ENCODE measurements at places on chromosomes 5 and 9.

- no peak for DNase-seq
Observed at GRCh38 chr5:79745255-79745654, 55.6 kb downstream of the CMYA5 start.

DNA sequence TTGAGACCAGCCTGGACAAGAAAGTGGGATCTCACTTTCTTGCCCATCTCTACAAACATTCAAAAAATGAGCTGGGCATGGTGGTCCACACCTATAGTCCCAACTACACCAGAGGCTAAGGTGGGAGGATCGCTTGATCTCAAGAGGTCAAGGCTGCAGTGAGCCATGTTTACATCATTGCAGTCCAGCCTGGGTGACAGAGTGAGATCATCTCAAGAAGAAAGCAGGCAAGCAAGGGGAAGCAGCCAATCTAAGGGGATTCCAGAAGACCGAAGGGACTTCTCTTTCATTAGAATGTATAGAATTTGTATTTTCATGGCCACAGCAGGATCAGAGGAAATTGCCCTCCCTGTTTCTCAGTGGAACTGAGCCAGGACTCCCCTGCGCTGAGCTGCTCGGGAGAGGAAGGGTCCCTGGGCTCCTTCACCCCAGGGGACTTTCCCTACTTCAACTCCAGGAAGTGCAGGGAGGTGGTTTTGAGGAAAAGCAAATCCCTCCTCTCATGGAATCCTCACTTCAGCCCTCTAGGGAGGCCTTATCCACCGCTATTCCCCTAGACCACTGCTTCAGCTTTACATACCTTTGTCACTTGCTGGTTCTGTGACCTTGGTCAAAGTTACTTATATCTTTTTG lies 12.1 kb downstream of the WWC1 start:
- DNase-seq: no peak

GRCh38 chr5:1800472-1801221 lies 560 bp upstream of the NDUFS6 start:
- peak; percentile 58 for DNase-seq

GRCh38 chr9:127825319-127826051 lies 22.8 kb downstream of the FPGS start:
- DNase-seq: no peak
